ENCODE measurements at places on chromosomes 13 and 19.

DNA sequence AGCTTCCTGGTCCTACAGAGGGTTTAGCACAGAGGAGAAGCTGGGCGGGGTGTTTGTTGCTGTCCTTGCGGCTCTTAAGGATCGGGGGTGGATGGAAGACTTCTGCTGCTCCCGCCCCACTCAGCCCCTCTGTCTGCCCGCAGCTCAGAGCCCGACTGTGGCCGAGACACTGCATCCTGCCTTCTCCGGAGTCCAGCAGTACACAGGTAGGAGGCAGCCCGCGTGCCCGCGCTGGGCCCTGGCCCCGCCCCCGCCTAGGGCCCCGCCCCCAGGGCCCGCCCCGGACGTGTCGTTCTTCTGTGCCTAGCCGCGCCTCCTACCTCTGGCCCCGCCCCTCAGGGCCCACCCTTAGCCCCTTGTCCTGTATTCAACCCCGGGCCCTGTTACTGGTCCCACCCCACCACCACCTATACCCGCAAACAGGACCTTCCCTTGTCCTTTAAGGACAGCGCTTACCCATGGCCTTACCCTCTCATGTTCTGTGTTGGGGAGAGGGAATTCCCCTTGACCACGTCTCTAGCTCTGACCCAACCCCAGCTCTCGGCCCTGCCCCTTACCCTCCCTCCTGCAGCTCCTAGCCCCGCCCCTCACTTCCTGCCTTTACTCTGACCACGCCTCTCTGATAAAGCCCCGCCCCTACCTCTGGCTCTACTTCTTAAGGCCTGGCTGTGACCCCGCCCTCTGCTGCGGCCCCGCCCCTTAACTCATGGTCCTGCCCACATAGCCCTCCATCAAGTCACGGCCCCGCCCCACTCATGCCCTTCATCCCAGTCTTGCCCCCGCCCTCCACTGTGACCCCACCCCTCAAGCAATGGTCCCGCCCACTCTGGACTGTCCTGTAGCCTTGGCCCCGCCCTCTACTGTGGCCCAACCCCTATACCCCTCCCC, 60.5 kb downstream of the CELF5 start:
- DNase-seq: no peak

DNA sequence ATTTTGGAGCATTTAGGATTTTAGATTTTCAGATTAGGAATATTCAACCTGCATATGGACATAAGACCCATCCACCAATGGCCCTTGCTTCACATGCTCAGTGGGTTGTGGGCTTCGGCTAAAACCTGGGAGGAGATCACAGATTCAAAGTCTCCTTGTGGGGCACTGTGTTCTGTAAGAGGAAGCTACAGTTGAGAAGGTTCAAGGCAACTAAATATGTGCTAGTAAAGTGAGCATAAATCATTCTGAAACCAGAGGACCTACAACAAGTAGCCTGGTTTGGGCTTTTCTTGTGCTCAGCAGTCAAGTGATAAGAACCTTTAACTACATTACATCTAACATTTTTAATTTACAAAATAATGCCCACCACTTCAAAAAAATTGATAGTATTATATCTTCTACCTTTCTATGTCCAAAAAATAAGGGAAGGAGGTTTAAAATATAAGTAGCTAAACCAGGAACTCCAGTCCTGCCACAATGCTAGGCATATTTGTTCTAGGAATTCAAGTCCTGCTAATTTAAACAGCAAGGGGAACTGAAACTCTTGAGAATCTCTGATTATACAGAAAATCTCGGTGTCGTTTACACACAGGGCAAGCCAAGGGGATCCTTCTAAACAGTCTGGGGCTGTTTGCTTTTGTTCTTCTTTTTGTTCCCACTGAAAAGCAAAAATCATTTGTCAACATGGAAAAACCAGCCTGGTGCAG, 36.6 kb downstream of the FOXO1 start:
- no peak for DNase-seq

DNA sequence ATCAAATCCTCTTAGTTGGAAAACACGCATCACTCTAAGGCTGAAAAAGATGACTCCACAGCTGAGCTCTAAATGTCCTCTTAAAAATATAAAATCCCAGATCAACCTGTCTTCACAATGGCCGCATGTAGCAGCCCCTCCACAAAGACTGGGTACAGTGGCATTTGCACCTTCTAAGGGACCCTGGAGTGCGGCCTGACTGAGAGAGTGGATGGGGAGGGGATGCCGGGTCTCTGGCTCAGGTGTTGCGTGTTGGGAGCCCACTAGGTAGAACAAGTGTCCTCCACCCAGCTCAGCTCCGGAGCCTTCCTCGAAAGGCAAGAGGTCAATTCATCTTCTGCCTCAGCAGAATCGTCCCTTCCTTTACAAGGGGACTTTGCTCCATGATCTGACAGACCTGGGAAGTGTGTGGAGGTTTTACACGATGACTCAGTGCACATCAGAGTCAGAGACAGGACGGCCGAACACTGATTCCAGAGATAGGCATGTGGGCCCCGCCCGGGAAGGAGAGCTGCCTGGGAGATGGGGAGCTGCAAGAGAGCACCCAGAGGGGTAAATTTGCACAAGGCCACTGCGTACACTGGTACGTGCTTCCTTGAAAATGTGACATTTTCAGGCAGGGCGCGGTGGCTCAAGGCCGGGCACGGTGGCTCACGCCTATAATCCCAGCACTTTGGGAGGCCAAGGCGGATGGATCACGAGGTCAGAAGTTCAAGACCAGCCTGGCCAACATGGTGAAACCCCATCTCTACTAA, 23.5 kb upstream of the SLC15A1 start:
- no peak for DNase-seq

DNA sequence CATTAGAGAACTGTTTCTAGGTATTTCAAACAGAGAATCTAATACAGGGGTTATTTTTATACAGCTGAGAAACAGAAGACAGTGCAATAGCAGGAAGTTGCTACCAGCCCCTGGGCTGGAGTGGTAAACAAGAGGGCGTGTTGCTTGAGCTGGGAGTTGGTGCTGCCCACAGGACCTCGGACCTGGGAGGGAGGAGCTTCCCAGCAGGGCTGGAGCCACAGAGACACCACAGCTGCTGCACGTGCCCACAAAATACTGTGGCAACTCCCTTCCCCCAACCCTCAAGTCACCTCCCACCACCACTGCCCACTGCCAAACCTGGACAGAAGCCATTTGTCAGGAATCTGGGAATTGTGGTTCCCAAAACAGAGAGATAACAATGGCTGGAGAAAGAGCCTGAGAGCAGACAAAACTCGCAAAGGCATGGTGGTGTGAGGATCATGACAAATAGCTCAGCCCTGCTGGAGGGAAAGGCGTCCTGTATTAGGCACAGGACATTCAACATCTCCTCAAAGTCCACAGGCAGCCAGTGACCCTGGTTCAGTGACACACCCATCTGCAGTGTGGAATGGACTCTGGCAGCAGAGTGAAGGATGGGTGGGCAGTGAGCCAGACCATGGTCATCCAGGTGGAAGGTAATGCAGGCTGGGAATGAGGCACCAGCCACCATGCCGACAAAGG, 57.2 kb downstream of the SPATA13 start:
- no peak for DNase-seq

- DNase-seq: no peak
These were observed 56.7 kb upstream of the UQCRFS1 start for GRCh38 chr19:29269641-29270040.

DNA sequence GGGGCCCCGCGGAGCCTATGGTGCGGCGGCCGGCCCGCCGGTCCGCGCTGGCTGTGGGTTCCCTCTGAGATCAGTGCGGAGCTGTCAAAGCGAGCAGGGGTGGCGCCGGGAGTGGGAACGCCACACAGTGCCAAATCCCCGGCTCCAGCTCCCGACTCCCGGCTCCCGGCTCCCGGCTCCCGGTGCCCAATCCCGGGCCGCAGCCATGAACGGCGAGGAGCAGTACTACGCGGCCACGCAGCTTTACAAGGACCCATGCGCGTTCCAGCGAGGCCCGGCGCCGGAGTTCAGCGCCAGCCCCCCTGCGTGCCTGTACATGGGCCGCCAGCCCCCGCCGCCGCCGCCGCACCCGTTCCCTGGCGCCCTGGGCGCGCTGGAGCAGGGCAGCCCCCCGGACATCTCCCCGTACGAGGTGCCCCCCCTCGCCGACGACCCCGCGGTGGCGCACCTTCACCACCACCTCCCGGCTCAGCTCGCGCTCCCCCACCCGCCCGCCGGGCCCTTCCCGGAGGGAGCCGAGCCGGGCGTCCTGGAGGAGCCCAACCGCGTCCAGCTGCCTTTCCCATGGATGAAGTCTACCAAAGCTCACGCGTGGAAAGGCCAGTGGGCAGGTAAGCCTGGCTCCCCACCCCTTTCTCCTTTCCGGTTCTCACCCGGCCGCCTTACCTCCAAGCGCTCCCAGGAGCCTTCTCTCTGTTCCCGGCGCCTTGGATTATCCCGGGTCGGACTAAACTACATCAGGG, at the start of gene PDX1:
TSS of gene PDX1 (plus strand) at position 67 of the 743 bp plus-strand sequence. CDS start at position 206, 139 bp downstream.
- no peak for DNase-seq

GRCh38 chr13:76223999-76224398, 587.9 kb downstream of the LMO7 start:
- DNase-seq: no peak

DNA sequence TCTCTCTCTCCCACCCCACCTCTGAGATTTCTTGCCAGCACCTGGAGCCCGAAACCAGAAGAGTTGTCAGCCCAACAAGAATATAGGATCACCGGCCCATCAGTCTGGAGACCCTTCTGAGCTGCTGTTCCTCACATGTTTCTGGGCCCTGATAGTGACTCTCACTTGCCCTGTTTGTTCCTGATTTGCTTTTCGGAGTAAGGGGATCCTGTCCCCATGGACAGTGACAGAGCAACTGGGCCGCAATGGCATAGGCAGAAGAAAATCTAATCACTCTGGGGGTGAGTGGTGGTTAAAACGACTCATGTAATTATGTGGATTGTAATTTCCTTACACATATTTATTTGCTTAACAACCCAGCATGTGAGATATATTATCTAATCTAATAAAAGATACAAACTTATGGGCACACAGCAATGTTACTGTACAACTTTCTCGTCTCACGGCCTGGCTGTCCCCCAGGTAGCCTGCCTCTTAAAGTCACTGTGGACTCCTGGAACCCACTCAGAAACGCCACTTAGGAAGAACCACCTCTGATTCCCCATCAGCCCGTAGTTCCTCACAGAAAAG, 663 bp upstream of the SMAD9 start:
- DNase-seq: no peak

- no peak for DNase-seq
These were observed 412.0 kb downstream of the FGF14 start for GRCh38 chr13:101989798-101990350.

DNA sequence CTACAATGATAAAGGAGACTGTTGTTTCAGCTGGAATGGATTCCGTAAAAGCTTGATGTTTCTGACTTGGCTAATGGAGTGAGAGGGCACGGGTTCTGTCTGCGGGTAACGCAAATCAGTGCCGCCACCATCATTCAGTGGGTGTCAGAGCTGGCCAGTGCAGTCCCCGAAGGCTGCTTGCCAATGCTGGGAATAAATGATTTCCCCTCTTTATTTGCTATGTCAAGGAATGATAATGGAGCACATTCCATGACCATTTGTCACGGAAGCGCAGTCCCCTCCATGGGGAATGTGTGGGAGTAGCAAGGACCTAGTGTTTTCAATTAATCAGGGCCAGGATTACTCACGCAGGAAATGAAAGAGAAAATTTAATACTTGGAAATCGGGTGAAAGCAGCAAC, 899.3 kb downstream of the UQCRFS1 start:
- no peak for DNase-seq

DNA sequence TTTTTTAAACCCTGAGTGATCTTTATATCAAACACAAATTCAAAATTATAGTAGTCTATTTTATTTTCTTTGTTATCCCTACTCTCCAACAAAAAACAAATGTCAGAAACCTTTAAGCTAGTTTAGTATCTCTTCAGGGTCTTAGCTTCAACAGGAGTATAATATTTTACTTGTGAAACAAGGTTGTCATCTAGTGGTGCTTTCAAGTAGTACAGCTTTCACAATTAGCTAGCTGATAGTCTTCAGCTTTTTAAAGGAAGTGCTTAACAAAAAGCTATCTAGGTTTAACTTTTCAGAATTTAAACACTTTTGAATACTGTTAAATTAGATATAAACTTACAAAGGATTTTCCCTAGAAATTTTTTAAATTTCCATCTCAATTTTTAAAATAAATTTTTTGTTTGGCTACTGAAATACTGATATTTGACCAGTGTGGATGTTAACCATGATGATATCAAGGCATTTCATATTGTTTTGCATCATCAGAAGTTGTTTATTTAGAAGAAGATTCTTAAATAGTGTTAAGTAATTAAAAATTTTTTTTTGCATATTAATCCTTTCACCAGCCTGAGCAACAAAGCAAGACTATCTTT, 34.2 kb downstream of the TDRD3 start:
- no peak for DNase-seq

DNA sequence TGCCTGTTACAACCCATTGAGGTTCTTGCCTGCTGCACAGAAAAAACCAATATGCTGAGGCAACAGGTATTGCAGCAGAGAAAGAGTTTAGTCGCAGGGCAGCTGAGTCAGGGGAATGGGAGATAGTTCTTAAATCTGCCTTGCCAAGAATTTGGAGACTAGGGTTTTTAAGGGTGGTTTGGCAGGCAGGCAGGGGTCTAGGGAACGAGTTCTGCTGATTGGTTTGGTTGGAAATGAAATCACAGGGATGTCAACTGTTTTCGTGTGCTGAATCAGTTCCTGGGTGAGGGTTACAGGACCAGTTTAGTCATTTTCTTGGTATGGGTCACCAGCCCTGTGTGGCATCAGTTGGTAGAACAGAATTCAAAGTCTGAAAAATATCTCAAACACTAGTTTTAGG, 36.6 kb downstream of the PDS5B start:
- no peak for DNase-seq

- DNase-seq: no peak
These were observed 3.2 kb upstream of the SPACA6 start for GRCh38 chr19:51689751-51690453.

DNA sequence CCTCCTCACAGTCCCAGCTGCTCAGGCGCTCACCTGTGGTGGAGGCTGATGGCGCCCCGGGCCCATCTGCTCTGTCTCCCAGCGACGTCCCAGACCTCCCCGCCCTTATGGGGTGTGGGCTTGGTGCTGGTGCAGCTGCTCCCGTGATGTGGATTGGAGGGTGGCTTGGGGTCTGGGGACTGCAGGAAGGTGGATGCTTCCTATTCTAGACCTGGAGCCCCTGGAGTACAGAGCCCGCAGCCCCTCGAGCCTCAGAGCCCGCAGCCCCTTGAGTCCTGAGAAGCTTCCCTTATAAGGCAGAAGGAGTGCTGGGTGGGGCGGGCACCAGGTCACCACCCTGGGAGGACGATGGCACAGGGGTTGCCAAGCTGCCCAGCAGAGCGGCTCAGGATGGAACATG, 31.6 kb downstream of the DOT1L start:
- DNase-seq: no peak

GRCh38 chr13:100433475-100433874, 155.1 kb downstream of the GGACT start:
- no peak for DNase-seq

All from cortex of kidney (tissue), 1 donor.